ENCODE measurements at places on chromosomes 7 and 10.

- DNase-seq = no peak
These were observed 46.9 kb upstream of the GPAM start for GRCh38 chr10:112230325-112230988.

- no peak for DNase-seq
These were observed 16.3 kb downstream of the ELMO1 start for GRCh38 chr7:37432281-37432920.

GRCh38 chr10:74977913-74978847 lies 133.3 kb upstream of the SAMD8 start:
- DNase-seq = no peak

DNA sequence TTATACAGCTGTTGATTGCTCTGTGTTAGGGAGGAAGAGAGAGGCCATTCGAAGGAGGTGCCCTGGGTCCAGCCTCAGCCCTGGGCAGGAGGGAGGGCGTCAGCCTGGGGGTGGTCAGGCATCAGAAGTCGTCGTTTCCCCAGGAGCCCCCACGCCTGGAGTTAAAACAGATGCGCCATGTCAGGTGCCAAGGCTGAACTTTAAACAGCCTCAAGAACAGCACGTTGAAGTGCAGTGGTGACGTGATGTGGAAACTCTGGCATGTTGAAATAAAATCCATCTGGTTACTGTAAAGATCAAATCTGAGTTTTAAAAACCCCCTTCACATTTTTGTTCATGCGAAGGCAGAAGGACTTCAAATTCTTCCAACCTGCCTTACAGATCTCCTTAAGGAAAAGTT lies 128.4 kb upstream of the PPP2R2D start:
- DNase-seq = no peak

DNA sequence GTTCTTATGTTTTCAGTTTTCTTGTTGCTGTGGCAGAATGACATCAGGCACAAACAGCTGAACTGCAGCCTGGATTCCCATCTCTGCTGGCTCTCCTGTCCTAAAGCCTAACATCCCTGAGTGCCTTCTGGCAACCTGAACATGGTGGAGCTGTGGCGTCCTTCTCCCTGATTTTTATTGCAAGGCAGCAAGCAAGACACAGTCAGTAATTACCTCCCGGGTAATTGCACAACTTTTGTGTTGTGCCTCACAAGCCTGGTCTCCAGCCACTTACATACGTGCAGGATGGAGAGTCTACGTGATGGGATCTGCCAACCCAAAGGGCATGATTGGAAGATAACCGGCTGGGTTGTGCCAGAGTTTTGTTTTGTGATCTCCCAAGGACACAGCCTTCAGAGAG lies 116.1 kb upstream of the PARD3 start:
- DNase-seq = no peak

GRCh38 chr7:73429215-73429614 lies 4.4 kb upstream of the FZD9 start:
- no peak for DNase-seq

DNA sequence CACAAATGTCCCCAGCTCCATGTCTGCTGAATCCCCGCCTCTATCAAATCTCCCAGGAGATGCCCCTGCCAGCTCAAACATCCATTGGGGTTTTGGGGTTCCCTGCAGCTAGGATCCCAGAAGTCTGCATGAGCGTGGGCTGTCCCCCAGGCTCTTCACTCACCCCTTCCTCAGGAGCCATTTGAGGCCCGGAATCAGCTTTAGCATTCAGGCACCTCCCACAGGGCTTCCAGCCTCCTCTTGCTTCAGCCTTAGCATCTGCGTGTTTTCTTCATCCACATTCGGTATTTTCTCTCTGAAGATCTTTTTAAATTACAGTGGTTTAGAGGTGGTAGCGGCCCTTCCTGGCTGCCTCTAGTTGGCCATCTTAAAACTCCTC lies 1054.4 kb downstream of the CNTNAP2 start:
- DNase-seq = no peak

GRCh38 chr10:89475125-89475524 lies 60.3 kb downstream of the SLC16A12 start:
- no peak for DNase-seq
